Activated CD4-positive, alpha-beta memory T cell treated with anti-CD3 and anti-CD28 coated beads for 36 hours (primary cell): ENCODE measurements at places on chromosomes 6 and 20. TPM values are rescaled to one million over a fixed set of nuclear protein-coding genes. Genes with fewer than 3 reads are reported as not detected.

DNA sequence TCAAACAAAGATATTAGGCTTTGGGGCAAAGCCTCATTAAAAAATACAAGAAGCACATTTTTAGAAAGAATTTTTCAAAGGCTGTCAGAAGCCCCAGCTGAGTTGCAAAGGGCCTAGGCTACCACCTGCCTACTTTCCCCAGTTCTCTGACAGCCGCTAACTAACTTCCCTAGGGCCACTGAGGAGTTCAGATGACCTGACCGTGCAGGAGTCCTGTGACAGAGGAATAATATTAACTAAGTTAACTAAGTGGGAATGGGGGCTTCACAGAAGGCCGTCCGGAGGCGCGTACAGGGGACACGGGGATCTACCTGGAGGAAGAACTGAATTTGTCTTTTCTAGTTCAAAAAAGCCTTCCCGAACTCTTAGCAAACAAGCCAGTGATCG is 884 bp downstream of the MCHR2 start:
- H3K4me3 ChIP-seq: no peak overlapping the region
- no peaks in the 10 kb centered on the region for H3K36me3 ChIP-seq
- no peak for DNase-seq
- H3K27me3 ChIP-seq: peaks cover 37% of the 10 kb centered on the region
- no peak overlapping the region for H3K27ac ChIP-seq
- peaks cover 7% of the 10 kb centered on the region for H3K4me1 ChIP-seq

- H3K36me3 ChIP-seq: peaks cover 81% of the 10 kb centered on the region
- peaks cover 65% of the 10 kb centered on the region for H3K4me1 ChIP-seq
- DNase-seq: no peak
Measured at GRCh38 chr6:158775832-158776231, 43.3 kb downstream of the EZR start.

The RBM12 gene
- 114 TPM for total RNA-seq

The IMPG1 gene
- not detected for total RNA-seq
